ENCODE measurements at places on chromosomes 6 and 20. TPM values are rescaled to one million over a fixed set of nuclear protein-coding genes. Genes with fewer than 3 reads are reported as not detected.

DNA sequence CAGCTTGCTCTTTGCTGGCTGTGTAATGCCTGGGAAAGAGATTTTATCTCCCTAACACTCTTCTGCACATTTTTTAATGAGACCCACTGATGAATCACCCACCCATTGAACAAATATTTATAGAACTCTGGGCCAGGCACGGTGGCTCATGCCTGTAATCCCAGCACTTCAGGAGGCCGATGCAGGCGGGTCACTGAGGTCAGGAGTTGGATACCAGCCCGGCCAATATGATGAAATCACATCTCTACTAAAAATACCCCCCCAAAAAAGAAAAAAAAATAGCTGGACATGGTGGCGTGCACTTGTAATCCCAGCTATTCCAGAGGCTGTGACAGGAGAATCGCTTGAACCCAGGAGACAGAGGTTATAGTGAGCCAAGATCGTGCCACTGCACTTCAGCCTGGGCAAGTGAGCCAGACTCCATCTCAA, 82.1 kb upstream of the SIRPA start:
- no peak for DNase-seq

DNA sequence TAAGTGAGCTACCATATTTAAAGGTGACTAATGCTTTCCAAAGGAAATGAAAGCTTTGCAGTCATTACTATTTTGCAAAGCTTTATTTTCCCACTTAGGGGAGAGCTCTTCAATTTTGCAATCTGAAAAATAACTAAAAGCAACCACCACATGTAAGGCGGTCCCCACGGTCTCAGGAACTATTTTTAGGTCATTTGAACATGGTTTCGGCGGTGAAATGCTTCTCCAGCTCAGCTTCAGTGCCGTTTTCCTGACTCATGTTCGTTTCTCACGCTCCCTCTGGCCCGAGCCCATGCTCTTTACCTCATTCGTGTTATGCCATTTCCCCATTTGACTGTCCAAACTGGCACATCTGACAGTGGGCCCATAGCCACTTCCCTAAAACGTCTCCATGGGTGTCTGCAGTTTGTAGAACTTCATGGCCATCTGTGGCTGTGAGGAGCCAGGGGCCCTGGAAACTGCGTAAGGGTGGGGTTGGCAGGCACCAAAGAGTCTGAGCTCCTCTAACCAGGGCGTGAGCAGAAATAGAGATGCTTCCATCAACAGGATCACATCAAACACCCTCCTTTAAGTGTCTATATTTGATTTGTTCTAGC, 46.5 kb downstream of the ADTRP start:
- peak; percentile 46 for DNase-seq

DNA sequence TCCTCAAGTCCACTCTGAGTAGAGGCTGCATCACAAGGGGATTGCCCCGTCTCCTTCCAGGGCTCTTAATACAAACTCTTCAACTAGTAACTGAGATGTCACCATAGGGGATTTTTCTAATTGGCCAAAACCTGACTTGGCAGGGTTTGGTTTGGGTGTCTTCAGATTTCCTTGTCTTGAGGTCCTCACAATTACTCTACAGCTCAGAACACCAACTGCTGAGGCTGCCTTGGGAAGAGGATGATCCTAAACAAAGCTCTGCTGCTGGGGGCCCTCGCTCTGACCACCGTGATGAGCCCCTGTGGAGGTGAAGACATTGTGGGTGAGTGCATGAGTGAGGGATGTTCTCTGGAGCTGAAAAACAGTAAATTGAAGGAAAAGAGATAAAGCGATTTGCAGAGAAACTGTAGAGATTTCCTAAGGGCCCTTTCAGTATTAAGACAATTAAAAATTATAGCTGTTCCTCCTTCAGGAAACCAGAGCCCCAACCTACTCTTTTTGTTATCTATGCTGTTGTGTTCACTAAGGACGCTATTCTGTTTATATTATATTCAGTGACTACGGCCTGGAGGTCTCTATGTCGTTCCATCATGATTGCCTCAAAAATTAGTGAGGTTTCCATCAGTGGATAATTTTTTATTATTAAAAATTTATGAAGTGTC, at the start of gene HLA-DQA1:
HLA-DQA1 (plus strand) TSS at position 188 of the 662 bp plus-strand sequence; CDS start at position 241, 53 bp downstream.
- DNase-seq, result no peak

- DNase-seq, result no peak
Measured at GRCh38 chr6:112187736-112188135, 66.6 kb downstream of the LAMA4 start.

DNA sequence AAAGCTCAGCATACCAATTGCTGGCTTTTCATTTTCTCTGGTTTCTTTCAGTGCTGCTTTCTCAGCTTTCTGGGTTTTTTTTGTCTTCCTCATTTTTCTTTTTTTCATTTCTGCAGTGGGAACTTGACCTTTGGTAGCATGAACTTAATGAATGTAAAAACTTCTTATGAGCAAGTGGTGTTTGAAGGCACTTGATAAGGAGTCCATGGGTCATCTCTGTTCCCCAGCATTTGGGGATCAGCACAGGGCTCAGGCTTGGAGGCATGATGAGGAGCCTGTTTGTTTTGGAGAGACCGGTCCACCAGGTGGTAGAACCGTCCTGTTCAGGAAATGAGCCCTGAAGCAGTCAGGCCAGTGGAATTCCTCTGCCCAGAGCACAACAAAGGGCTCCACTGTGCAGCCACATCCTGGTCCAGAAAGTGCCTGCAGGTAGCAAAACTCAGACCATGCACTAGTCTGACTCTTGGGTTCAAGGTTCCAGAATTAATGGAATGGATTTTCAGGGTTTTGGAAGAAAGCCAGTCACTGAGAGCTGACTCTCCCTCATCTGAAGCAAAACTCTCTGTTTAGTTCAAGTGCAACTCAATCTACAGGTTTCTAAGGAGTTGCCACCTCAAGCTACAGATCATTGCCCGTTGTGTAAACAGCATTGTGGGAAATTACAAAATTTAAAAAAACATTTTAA, 52.3 kb upstream of the ADGRF1 start:
- DNase-seq, result no peak

GRCh38 chr6:29319931-29320330, 18.4 kb downstream of the OR14J1 start:
- DNase-seq, result no peak

DNA sequence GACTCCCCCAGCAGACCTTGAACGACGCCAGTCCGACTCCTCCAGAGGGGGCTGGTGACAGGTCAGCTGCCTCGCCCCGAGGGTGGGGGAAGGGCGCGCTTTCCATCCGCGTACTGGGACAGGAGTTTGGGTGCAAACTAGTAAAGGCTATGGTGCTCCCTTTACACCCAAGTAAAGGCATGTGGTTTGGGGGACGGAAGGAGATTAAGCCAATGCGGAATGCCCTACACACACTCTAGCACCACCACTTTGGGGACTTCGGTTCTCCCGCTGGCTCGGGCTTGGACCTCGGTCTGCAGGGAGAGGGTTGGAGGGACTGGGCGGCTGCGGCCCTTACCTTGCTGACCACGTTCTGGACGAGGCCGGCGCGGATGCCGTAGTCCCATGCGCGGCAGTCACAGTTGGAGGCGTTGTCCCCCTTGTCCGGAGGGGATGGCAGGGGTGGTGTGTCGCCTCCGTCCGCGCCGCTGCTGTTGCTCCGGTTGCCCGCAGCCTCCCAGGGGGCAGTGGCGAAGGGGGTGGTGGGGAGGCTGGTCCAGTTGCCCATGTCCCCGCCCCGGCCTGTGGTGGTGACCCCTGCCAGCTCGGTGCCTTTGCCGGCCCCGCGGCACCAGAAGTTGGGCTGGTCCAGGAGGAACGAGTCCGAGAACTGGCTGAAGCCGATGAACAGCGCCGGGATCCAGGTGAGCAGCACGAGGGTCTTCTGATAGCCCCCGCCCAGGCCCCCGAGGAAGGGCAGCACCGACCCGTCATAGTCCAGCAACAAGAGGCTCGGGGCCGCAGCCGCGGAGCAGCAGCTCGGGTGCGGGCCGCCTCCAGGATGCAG, 1.1 kb downstream of the SLC22A23 start:
- DNase-seq, result peak; percentile 45

DNA sequence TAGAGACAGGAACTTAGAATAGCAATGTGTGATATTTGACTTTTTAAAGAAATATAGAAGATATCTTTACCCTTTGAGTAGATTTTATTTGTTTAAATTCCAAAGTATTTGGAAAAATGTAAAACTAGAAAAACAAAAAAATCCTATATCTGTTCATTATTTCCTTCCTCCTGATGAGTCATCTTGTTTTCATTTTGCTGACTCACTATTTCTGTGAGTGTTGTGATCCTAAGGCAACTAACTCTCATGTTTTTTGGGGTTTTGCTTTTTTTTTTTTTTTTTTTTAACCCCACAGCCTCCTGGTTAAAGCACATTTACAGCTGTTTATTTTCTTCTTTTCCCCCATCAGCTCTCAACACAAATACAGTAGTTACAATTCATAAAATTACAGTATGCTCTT, 37.8 kb upstream of the THEMIS start:
- DNase-seq, result no peak

- DNase-seq, result no peak
Measured at GRCh38 chr20:4318891-4319290, 303.5 kb upstream of the RNF24 start.

The TRIM40 gene
- polyA plus RNA-seq, result not detected

The SLPI gene
- polyA plus RNA-seq, result 0.34 TPM

The MUC22 gene
- not detected for polyA plus RNA-seq
